CD4-positive, alpha-beta T cell treated with Interleukin-4 for 1 hour (primary cell): ENCODE measurements at places on chromosomes 4 and X.

- no peak for DNase-seq
These were observed 44.2 kb downstream of the MAML3 start for GRCh38 chr4:140109737-140110136.

- no peak for DNase-seq
These were observed 38.8 kb downstream of the MTM1 start for GRCh38 chrX:150607201-150607600.

DNA sequence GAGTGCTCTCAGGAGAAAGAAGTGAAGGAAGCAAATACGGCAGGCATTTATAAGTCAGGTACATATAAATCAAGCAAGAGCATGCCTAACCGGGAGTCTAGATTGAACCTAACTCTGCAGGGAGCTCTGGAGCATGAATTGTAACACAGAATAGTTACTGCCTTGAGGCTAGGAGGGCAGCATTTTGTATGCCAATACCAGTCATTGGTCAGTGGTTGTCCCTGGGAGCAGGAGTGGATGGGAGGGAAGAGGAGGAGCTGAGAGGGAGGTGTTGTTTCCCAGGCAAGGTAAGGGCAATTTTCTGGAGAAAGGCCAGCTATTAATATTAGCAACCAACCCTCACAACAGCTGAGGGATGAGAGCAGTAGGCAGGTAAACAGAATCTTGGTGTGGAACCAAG is 224.7 kb upstream of the DCAF8L1 start:
- no peak for DNase-seq

DNA sequence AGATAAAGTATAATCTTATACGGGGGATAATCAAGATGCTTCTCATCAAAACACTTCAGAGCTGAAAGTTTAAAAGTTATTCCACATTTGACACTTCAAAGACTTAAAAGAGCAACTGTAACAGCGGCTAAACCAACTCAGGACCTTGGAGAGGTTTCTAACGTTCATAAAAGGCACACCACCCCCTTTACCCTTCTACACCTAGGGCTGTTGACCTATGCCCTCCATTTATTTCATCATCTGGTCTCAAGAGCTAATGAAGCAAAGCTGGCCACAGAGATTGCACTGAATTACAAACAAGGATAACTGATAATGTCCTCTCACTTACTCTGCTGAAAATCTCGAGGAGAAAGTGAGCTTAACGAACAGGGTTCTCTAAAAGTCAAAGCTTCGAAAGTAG is 1.1 kb upstream of the RPS6KA6 start:
- no peak for DNase-seq

DNA sequence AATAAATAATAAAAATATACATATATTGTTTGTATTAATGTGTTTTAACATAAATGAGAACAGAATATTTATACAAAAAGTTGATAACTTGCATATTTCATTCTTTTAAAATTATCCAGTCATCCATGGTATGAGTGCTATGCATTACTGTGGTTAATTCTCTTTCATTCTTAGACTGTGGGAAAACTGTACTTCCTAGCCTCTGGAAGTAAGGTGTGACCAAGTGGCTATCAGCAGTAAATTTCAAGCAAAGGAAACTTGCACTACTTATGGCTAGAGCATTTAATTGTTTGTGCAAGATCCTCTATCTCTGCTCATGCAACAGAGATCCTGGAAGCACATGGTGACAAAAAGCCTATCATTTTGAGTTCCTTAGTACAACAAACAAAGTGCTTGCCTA is 1054.5 kb upstream of the PABPC4L start:
- DNase-seq = no peak

GRCh38 chrX:15269618-15270521 is at the start of gene ASB9:
Gene ASB9, minus strand, starts transcription at chrX:15270083. Its CDS starts 209 bp downstream, at chrX:15269874.
- DNase-seq = peak; percentile 33

DNA sequence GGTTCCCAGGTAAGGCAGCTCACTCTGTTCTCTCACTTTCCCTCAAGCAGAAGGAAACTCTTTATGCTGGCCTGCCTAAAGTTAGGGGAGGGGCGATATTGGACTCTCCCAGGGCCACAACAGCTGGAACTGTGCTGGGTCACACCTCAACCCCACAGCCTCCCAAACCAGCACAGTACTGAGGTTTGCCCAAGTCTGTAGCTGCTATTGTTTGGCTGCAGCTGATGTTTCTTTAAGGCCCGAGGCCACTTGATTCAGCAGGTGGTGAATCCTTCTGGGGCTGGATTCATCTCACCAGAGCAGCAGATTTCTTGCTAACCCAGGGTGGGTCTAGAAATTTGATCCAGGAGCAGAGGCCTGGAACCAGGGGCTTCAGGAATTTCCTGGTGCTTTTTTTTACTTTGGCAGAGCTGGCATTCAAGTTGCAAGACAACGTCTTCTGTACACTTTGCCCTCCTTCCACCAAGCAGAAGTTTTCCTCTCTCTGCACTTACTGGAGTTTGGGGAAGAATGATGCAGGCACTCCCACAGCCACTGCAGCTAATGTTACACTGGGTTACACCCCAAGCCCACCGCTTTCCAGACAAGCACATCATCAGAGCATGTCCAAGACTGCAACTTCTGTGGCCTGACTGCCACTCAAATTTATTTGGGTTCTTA is 544.7 kb upstream of the NDST4 start:
- DNase-seq = no peak

DNA sequence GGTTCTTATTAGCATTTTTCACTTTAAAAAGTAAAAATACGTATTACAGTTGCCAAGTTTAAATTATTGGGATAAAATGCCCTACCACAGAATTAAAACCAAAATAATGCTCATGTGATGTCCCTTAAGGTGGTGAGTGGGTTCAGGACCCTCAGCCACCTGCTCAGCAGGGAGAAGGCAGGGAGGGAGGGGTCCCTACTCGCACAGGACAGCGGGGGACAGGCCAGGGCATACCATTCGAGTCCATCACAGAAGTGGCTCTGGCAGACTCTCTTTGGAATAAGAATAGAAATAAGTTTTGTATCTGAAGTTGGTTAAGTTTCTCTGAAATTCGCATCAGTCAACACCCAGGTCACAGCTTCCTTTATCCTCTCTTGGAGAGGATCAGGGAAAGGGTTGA is 37.7 kb downstream of the NOP14 start:
- no peak for DNase-seq

GRCh38 chr4:67624939-67625338 is 66.4 kb downstream of the STAP1 start:
- DNase-seq = no peak

GRCh38 chrX:136468391-136469103 is 19.2 kb upstream of the BRS3 start:
- DNase-seq = no peak

DNA sequence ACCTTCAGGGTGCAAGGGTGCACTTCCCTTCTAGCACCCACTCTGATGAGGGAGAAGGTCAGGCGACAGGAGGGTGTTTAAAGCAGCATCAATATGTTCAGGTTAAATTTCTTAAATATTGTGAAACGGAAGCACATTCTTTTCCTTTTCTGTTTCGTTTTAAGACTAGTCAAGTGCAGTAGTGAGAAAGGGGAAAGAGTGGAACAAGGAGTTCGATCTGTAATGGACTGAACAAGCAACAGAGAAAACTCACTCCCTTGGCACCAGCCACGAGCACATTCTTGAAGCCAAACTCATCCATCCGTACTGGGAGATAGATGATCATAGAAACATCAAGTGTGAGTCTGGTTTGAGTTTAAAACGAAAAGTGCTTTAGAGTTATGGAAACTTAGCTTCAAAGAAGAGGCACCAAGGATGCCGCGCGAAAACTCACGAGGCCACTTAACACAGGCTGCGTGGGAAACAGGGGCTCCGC is 815 bp downstream of the FAM53A start:
- DNase-seq = peak; percentile 20

DNA sequence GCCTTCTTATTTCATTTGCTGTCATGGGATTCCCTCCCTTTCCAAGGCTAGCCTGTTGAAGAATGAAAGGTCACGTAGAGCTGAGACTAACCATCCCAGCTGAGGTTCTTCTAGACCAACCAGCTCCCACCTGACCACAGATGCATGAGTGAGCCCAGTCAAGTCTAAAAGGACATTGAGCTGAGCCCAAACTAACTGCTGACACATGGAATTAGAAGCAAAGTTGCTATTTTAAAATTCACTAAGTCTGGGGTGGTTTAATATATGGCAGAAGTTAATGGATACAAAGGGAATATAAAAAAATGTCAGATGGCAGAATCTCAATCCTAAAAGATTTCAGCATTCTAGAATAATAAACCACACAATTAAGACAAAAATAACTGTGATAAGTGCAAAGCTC is 118.9 kb upstream of the RASGEF1B start:
- no peak for DNase-seq

DNA sequence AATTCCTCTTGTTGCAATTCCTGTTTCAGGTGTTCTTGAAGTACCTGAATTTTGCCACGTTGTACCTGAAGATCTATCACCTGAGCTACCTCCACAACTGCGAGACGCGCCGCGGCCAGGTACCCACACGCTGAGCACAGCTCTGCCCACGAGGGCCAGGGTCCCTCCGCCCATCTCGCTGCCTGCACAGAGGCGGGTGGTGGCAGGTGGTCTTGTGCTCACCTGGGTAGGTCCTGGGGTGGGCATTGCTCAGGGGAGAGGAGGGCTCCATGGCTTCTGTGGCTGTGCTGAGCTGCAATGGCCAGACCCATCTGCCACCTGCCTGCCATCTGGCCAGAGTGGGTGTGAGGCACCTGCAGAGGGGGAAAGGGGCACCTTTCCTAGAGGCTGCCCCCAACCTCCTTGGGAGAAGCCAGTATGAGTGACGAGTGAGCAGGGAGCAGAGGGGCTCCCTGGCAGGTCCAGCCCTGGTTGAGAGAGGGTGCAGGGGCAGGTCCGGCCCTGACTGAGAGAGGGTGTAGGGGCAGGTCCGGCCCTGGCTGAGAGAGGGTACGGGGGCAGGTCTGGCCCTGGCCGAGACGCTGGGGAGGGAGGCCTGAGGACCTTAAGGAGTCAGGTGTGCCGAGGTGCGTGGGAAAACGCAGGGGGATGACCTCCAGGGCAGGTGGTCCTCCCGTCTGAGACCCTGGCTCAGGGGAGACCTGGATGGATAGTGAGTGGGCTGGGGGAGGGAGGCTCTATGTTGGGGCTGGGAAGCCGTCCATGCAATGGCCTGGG is 10.7 kb downstream of the PDE6B start:
- no peak for DNase-seq

DNA sequence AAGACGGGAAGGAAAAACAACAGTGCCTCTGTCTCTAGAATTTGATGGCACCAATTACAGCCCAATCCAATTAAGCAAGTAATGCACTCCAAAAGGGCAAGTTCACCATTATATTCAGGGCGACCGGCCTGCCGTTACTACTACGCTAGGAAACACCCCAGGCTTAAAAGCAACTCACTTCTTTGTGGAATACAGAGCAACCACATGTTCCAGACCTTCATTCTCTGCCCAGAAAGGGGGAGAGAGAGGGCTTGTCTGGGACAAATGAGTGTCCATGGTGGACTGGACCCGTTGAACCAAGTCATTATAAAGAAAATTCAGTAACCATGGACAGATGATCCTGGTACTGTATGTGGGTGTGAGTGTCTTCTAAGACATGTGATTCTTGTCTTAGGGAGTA is 1.6 kb downstream of the KDR start:
- DNase-seq = no peak

DNA sequence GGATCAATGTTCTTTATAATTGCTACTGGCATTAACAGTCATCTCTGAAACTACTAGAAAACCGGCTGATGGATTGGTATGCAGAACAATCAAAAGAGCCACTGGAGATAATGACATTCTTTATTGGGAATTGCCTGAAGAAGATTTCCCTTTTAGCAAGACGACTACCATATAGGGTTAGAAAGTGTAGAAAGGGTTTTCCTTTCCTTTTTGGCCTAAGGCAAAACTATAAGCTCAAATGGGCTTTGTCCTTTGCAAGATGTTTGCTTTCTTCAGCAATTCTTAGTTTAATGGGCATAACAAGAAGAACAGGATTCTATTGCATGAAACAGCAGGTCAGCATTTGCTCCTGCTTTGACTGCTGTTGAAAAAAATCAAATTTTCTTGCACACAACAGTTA is 214.2 kb upstream of the PCDH10 start:
- no peak for DNase-seq

DNA sequence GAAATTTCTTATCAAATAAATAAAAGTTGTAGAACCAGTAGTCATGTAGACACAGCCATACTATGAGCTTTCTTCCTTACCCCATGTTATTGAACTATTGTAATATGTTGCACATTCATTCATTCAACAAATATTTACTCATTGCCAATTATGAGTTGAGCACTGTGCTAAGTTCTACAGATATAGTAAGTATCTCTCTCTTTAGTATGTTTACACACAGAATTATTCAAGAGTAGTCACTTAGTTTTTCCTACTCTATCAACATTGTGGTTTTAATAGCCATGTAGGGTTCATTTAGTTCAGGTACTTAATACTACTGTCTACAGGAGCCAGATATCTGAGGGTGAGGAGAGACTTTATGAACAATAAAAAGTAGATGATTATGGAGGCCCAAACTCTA is 86.2 kb downstream of the TEX13A start:
- no peak for DNase-seq

- no peak for DNase-seq
These were observed 922.6 kb upstream of the SLIT2 start for GRCh38 chr4:19329077-19329476.

GRCh38 chr4:142713282-142714030 is 132.6 kb downstream of the INPP4B start:
- DNase-seq = no peak

DNA sequence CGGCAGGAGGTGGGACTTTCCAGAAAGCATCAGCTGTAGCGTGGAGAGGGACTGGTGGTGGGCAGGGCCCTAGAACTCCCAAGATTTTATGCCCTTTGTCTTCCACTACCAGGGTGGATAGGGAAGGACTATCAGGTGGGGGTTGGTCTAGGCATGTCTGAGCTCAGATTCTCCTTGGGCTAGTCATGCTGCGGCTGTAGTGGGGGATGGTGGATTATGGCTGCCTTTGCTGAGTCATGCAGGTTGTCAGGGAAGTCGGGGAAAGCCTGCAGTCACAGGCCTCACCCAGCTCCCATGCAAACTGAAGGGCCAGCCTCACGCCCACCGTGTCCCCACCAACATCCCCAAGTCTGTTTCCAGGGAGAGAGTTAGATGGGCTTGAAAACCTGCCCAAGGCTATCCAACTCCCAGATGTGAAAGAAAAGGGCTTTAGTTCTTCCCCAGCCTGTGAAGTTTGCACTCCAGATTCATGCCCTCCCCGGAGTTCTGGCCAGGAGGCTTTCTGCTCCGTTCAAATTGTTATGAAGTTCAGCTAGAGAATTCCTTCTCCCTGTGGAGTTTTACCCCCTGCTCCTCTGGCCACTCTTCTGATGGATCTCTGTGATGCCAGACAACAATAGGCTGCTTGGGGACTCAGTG is 13.4 kb upstream of the MEPE start:
- DNase-seq = no peak
